Cardiac septum (tissue), 1 donor: ENCODE measurements at places on chromosomes 1 and 21. TPM values are rescaled to one million over a fixed set of nuclear protein-coding genes. Genes with fewer than 3 reads are reported as not detected.

Gene COL16A1
- total RNA-seq, result 45.9 TPM

Gene ECE1
- 55.8 TPM for total RNA-seq

Gene C1orf185
- total RNA-seq, result not detected

Gene RIMKLA
- total RNA-seq, result 7.6 TPM

Gene GNAT2
- total RNA-seq, result not detected

- no peak for DNase-seq
Measured at GRCh38 chr1:47618830-47619229, 181.0 kb downstream of the FOXD2 start.

GRCh38 chr1:50603274-50604271 lies 180.3 kb upstream of the DMRTA2 start:
- DNase-seq, result no peak

- DNase-seq, result no peak
Measured at GRCh38 chr1:172578586-172578985, 45.6 kb downstream of the SUCO start.

DNA sequence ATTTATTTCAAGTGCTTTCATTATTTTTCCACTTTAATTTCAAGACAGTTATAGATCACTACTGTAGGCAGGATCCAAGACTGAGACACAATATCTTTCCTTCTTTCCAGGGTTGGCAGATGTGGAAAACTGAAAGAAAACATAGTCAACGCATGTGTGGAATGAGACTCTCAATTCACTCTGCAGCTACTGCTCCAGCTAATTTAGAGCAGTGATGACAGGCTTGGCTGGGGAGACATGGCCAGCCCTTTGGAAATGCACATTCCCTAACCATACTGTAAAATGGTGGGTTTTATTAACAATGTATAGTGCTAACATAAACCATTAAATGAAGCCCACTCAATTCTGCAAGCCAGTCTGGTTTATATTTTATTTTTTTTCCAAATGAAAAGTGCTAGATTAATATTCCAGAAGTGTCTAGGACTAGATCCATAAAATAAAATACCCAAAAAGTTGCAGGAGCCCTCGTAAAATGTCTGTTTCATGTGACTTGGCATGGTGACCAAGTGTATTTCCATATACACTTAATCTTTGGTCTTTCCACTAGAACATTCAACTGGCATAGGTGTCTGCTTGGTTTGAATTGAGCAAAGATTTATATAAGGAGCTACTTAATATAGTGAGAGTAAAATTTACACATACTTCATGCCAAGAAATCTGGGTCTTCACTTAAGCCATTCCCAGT lies 32.9 kb downstream of the COL11A1 start:
- no peak for DNase-seq

DNA sequence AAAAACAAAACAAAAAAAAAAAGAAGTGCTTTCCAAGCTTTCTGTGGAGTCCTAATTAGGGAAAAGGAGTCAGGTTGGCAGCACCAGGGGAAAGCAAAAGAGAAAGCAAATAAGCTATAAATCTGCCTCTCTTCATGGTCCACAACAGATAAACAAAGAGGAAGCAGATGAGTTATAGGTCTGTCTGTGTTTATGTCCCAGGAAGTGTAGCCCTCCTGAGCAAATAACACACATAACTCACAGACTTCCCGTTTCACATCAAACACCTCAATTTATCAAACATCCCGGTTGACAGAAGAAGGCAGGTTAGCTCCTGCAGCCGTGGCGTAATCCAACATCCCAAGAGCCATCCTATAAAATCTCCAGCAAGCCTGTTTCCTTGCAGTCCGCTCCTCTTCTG lies 5.6 kb upstream of the SLC2A5 start:
- DNase-seq, result no peak

GRCh38 chr21:41751611-41752011 lies 15.2 kb downstream of the RIPK4 start:
- DNase-seq, result no peak

DNA sequence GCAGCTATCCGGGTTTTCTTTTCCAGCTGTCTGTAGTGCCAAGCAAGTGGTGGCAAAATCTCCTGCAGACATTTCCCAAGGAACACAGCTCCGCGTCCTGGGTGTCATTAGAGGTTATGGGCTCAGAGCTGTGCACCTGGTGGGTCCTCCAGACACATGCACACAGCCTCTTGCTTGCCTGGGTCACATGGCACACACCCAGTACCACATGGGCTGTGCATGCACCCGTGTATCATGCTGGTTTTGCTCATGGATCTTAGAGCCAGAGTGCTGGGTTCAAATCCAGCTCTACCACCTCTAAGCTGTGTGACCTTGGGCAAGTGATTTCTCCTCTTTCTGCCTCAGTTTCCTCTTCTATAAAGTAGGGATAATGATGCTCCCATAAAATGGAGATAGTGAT lies 61.7 kb downstream of the ALPL start:
- no peak for DNase-seq

DNA sequence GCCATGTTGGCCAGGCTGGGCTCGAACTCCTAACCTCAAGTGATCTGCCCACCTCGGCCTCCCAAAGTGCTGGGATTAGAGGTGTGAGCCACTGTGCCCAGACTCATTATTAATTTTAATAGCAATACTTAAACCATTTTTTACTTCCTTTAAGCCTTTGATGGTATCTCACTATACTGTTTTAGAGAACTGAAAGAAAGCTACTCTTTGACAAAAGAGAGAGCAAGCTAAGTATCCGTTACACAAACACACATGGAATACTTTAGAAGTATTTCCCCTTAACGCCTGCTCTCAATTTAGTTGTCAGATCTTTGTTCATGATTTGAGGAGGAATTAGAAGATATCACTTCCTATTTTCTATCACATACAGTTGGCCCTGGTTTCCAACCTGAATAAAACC lies 189.4 kb downstream of the COP1 start:
- DNase-seq, result no peak

DNA sequence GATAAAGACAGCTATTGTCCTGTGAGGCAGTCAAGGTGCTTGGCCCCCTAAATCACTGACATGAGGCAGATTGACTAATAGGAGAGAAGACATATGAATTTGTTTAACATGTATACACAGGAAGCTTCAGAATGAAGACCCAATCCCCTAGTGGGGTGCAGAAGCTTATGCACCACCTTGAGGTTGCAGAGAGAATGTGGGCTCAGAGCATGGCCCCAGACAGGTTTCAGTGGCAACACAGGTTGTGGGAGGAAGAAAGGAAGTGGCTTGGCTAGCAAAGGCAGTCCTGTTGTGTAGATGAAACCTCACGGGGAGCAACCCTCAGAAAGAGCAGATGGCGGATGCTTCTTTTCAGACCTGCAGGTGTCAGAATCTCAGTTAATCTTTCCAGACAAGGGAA lies 37.0 kb upstream of the PARP1 start:
- no peak for DNase-seq

DNA sequence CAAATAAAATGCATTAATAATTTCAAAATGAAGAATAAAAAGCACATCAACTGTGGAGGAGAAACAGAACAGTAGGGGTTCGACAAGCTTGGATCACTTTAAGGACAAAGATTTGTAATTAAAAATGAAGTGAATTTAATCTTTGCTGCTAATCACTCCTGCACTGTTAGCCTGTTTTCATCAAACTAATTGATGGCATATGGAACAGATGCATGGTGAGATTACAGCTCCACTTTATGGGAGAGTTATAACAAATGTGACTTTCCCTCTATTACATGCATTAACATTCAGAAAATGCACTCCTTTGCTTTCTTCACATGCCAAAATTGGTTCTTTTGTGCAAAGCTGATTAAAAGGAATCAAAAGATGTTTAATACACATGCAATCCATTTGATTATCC lies 207.2 kb upstream of the C21orf91 start:
- no peak for DNase-seq

GRCh38 chr1:16888860-16889816 lies 6.6 kb upstream of the RNU1-2 start:
- peak; percentile 84 for DNase-seq

- DNase-seq, result no peak
Measured at GRCh38 chr1:30009720-30010119, 713.7 kb downstream of the MATN1 start.

- no peak for DNase-seq
Measured at GRCh38 chr1:8649027-8649426, 168.4 kb downstream of the RERE start.
